ENCODE measurements at places on chromosomes 16 and 17.

- DNase-seq = no peak
These were observed at the start of gene GSDMA for GRCh38 chr17:39962642-39963220. Gene GSDMA, plus strand, starts transcription at chr17:39963004. Its CDS starts 2,684 bp downstream, at chr17:39965688.

DNA sequence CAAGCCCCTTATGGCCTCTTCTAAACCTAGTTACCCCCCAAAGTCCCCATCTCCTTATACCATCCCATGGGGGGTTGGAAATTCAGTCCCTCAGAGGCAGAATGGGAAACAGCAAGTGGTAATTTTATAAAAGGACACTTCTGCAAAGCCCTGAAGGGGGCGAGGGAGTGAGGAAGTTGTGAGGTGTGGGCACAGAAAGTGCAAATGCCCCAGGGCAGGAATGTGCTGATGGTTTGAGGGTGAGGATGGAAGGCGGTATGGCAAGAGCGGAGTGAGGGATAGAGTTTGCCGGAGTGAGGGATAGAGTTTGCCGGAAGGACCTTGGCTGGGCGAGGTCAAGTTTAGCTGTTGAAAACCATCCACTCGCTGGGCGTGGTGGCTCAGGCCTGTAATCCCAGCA is 52.7 kb downstream of the HAPSTR1 start:
- no peak for DNase-seq

- DNase-seq = no peak
These were observed 34.3 kb downstream of the CPSF4L start for GRCh38 chr17:73227379-73227778.

DNA sequence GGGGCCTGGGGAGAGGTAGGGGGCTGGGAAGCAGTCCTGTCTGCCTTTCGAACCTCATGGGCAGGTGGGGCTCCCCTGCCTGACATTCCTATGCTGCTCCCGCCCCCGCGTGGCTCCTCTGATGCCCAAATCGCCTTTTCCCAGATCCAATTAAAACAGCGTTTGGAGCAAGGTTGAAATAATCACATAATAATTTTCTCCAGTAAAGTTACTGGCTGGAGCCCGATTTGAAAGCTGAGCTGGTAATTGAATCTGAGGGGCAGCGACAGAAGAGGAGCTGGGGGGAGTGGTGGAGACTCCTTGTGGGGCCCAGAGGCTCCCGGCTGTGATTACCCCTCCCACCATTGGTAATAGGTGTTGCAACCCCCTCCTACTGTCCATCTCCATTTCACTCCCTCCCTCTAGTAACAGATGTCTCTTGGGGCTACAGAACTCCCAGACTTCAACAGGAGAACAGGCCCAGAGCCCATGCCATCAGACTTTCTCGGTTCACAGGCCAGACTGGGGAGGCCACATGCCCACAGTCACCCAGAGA is 38.9 kb upstream of the C1QL1 start:
- no peak for DNase-seq

DNA sequence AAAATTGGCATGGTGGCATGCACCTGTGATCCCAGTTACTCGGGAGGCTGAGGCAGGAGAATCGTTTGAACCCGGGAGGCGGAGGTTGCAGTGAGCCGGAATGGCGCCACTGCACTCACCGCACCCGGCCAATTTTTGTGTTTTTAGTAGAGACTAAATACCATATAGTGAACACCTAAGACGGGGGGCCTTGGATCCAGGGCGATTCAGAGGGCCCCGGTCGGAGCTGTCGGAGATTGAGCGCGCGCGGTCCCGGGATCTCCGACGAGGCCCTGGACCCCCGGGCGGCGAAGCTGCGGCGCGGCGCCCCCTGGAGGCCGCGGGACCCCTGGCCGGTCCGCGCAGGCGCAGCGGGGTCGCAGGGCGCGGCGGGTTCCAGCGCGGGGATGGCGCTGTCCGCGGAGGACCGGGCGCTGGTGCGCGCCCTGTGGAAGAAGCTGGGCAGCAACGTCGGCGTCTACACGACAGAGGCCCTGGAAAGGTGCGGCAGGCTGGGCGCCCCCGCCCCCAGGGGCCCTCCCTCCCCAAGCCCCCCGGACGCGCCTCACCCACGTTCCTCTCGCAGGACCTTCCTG is at the start of gene HBQ1:
TSS of gene HBQ1 (plus strand) at position 359 of the 575 bp plus-strand sequence. CDS start at position 387, 28 bp downstream.
- peak; percentile 76 for DNase-seq

- no peak for DNase-seq
These were observed 17.5 kb downstream of the RHOT1 start for GRCh38 chr17:32159586-32160438.

GRCh38 chr16:66901626-66902025 is 17.1 kb downstream of the CDH16 start:
- DNase-seq = no peak

GRCh38 chr17:50699410-50699809 is 8.3 kb downstream of the ANKRD40 start:
- DNase-seq = no peak

DNA sequence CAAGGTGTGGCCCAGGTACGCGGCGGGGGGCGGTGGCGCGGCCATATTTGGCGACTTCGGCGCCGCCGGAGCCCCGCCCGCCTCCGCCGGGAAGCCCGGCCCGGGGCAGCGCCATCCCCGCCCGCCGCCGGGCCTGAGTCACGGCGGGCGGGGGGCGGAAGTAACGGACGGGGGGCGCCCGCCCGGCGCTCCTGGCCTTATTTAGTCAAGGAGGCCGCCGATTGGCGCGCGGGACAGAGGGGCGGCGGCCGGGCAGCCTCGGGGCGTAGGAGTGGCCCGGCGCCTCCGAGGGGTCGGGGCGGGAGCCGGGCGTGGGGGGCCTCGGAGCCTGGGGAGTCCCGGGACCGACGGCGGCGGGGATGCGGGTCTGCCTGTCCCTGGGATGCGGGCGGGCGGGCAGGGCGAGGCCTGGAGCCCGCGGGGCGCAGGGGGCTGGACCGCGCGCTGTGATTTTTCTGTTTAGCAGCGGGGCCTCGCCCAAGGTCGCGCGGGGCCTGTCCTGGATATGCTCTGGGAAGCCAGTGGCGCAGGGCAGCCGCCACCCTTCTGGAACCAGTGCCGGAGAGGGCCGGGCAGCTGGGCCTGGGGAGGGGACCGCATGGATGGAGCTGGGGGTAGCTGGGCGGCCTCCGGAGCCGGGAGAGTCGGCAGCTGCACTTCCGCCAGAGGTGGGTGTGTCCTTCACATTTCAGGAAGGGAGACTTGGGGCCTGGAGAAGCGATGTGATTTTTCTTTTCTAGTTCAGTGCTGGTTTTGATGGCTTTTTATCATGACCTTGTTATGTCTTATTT is 2.3 kb upstream of the ACTG1 start:
- no peak for DNase-seq

DNA sequence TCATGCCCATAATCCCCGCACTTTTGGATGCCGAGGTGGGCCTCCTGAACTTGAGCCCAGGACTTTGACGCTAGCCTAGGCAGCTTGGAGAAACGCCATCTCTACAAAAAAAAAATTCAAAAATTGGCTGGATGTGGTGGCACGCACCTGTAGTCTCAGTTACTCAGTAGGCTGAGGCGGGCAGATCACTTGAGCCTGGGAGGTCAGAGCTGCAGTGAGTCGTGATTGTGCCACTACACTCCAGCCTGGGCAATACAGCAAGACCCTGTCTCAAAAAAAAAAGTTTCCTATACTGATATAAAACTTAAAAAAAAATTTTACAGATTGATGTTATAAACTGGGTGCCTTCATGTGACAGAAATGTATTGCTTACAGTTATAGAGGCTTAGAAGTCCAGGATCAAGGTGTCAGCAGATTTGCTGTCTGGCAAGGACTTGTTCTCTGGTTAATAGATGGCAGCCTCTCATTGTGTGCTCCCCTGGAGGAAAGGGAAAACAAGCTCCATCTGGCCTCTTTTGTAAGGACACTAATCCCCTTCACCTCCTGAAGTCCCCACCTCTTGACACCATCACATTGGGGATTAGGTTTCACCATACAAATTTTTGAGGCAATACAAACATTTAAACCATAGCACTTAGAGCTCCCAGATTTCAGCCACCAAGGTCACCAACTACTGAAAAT is 8.5 kb upstream of the CES3 start:
- DNase-seq = no peak

GRCh38 chr16:57062329-57062728 is 30.1 kb upstream of the CPNE2 start:
- no peak for DNase-seq

- DNase-seq = no peak
These were observed 53.1 kb downstream of the MRM3 start for GRCh38 chr17:835263-835662.

DNA sequence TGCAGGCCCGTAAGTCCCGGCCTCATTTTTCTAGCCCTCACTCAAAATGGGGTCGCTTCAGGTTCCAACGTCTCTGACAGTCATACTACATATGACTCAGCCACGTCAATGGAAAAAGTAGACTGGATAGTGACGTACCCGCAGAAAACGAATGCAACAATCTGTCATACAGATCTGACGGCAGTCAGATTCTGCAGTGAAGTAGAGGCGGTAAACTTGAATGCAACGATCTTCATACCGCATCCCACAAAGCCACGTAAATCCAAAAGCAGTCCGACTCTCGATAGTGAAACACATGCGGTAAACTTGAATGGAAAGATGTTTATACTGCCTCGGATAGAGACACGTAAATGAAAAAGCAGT is 38.4 kb upstream of the ARL4D start:
- peak; percentile 88 for DNase-seq

DNA sequence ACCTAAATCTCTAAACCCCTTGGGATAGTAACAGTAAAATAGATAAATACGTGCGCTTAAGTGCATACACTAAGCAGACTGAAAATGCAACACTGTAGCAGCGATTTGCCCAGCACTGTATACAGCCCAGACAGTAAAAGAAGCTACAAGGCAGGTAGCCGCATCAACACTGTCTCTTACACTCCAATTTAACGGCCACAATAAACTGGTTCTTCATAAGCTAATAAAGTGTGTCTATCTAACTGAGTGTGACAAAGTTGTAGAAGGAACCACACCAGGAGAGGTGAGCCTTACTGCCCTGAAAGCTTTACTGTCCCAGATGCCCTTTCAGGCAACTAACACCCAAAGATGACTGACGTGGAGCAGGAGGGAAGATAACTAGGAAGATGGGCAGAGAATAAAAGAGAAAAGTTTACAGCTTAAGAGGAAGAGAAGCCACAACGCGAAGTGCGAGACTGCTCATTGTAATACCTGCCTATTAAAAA is 847 bp downstream of the ZDHHC7 start:
- no peak for DNase-seq

- DNase-seq = no peak
These were observed 34.4 kb upstream of the PHAF1 start for GRCh38 chr16:67075331-67075730.

DNA sequence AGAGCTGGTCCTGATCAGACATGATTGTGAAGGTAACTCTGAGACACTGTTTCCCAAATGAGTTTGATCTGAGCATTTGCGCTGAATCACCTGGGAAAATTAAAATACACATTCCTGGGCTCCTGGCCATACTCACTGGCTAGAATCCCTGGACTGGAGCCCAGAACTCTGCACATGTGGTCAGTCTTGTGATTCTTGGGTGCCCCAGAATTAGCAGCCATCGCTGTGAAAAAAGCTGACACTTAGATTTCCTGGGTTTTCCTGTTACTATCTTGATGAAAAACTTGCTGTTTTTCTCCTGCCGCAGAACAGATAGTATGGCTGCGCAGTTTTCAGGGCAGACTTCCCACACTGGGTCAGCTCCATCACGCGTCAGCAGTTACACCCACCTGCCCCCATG is 24.6 kb downstream of the NECAB2 start:
- DNase-seq = no peak

GRCh38 chr17:16250635-16251034 is 33.6 kb downstream of the PIGL start:
- DNase-seq = no peak

- DNase-seq = no peak
These were observed 22.1 kb downstream of the PMFBP1 start for GRCh38 chr16:72149676-72150464.

Data from hematopoietic multipotent progenitor cell treated with erythropoietin and hydrocortisone succinate and interleukin-3 and kit ligand, for 6 days (in vitro differentiated cells).